CD8-positive, alpha-beta memory T cell (primary cell): ENCODE measurements at places on chromosomes 6 and 20.

DNA sequence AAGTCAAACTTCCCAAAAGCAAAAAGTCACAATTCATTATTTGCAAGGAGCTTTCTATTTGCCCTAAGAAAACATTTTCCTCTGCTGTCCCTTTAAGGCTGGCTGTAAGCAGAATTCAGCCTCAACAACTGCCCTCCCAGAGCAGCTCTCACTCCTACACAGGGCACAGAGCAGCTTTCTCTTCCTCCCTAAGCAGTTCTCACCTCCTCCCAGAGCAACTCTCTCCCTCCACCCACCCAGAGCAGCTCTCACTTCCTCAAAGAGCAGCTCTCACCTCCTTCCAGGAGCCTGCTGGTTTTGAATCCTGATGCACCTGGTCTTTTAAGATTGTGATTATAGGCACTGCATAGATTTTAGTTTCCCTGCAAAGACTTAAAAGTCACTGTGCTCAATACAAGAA is 120.6 kb upstream of the TMEM181 start:
- no peak for DNase-seq

GRCh38 chr20:17558154-17558940 is 11.5 kb upstream of the DSTN start:
- DNase-seq = no peak

- DNase-seq = no peak
These were observed 163.1 kb downstream of the ISM1 start for GRCh38 chr20:13384132-13384531.

DNA sequence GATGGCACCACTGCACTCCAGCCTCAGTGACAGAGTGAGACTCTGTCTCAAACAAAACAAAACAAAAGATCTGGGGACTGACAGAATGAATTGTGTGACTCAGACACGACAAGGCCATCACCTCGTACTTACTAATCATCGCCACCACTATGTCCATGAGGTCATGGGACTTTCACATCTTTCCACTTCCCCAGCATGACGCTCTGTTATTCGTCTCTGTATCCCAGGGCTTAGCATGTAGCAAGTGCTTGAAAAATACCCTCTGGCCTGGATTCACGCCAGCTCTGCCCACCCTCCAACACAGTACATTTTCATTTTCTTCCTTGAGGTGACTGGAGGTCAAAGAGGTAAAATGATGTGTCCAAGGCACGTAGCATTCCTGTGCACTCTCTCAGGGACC is 27.8 kb downstream of the FGD2 start:
- no peak for DNase-seq

DNA sequence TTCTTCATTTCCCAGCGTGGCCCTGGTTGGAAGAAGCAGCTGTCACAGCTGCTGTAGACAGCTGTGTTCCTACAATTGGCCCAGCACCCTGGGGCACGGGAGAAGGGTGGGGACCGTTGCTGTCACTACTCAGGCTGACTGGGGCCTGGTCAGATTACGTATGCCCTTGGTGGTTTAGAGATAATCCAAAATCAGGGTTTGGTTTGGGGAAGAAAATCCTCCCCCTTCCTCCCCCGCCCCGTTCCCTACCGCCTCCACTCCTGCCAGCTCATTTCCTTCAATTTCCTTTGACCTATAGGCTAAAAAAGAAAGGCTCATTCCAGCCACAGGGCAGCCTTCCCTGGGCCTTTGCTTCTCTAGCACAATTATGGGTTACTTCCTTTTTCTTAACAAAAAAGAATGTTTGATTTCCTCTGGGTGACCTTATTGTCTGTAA is 292.7 kb downstream of the ESR1 start:
- DNase-seq = no peak

DNA sequence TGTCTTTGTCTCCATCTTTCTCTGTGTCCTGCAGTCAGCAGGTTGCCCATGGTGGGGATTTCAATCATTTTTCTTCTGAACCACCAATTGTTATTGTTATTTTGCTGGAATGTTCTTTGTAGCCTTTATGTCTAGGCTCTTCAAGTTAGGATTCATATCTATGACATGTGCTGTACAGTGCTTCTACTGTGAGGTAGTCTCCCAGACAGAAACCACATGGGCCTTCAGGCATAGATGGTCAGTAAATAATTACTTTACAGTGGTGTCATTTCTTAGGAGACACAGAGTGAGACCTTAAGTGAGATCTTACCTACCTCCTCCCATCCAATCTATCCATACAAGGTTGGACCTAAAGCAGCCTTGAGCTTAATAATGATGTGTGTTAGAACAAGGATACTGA is 265.5 kb downstream of the ZFAND3 start:
- DNase-seq = no peak

DNA sequence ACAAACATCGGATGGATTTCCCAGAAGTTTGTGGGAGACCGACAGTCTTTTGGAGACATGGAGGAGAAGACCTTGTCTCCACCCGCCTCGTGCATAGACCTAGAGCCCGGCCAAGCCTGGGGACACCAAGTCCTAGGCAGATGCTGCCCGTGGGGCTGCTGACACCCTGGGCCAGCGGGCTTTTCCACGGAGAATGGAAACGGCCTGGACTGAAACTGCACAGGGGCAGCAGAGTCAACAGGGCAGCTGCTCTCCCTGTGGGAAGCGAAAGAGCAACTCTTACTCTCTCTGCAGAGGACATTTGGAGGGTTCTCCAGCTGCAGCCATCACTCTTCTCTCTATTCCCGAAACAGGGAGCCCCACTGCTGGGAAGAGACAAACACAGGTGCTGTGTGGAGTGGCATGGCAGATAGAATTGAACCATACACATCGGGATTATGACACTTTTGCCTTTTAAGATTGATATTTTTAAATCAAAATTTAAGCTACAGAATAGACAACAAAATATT is 401.2 kb downstream of the THBS2 start:
- no peak for DNase-seq

DNA sequence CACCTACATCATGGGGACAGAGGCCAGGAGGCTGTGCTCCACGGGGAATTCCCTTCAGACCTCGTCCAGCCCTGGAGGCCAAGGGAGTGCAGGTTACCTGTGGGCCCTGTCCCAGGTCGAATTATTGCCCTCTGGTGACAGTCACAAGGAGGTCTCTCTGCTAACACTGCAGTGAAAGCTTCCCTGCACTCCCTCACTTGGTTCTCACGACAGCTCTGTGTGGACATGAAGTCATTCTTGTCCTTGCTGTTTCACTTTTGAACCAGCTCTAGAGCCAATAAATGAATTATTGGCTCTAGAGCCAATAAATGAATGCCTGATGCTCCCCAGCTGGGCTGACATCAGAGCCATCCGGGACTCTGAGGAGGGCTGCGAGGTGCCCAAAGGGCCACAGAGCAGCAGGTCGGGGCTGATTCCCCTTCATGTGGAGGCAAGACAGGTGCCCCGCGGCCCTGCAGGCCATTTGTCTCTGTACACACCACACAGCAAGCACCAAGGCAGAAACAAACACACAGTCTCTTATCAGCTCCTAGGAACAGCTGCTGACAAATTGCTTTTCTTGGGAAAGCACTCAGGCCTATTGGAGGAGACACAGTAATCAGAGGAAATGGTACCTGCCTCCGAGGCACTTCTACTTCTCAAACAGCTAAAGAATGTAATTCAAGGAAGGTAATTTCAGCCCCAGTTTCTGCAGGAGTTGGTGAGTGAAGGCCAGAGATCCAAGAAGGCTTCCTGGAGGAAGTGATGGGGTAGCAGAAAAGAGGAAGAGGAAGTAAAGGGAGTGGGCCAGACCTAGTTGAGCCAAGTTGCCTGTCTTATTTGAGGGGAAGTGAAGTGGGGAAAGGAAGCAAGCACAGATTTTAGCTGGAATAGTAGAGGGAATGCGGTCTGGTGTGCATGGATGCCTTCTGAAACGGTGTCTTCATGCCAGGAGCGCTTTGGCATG is 27.5 kb upstream of the TBXT start:
- DNase-seq = no peak

- no peak for DNase-seq
These were observed 654.8 kb downstream of the UTRN start for GRCh38 chr6:144939921-144940320.

DNA sequence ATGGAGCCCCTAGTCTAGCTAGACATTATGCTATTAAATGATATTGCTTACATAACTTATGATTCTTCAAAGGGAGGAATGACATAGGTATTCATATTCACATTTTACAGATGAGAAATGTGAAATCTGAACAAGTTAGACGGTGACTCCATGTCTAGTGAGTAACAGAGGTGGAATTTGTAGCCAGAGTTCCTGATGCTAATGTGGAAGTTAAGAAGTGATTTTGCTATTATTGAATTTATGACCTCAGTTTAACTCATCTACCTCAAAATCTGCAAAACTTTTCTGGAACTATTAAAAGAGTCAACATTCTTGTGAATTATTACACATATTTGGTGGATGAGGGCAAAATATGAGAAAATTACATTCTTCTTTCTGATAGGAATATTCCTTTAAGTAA is 347.6 kb upstream of the MMS22L start:
- no peak for DNase-seq

DNA sequence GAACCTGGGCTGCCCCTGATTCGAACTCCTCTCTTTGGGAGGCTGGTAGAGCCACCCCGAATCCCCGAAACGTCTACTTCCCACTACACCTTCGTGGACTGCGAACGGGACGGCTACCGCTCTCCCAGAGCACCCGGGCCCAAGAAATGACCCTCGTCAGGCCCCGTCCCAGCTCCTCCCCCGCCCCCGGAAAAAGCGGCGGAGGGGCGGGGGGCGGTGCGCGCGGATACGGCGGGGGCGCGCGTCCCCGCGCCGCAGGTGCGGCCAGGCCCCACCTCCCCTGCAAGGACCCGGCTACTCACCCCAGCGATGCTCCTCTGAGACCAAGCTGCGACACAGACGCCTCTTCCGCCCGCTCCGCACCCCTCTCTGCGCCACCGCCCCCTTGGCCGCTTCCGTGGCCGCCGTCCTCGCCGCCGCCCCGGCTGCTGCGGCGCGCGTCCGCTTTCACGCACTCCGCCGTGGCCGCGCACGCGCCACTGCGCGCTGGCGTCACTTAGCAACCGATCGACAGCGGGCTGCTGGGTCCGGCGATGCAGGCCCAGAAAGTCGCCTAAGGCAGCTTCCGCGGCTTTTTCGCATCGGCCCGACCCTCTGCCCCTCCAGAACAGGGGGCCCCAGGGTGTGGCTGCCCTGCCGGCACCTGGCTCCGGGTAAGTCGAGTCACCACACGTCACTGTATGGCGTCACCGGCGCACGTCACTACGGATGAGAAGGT is at the start of gene BTBD9:
TSS of gene BTBD9 (minus strand) at position 432 of the 718 bp plus-strand sequence.
- DNase-seq = peak; percentile 75

GRCh38 chr6:35357677-35358076 is 15.3 kb downstream of the PPARD start:
- no peak for DNase-seq

DNA sequence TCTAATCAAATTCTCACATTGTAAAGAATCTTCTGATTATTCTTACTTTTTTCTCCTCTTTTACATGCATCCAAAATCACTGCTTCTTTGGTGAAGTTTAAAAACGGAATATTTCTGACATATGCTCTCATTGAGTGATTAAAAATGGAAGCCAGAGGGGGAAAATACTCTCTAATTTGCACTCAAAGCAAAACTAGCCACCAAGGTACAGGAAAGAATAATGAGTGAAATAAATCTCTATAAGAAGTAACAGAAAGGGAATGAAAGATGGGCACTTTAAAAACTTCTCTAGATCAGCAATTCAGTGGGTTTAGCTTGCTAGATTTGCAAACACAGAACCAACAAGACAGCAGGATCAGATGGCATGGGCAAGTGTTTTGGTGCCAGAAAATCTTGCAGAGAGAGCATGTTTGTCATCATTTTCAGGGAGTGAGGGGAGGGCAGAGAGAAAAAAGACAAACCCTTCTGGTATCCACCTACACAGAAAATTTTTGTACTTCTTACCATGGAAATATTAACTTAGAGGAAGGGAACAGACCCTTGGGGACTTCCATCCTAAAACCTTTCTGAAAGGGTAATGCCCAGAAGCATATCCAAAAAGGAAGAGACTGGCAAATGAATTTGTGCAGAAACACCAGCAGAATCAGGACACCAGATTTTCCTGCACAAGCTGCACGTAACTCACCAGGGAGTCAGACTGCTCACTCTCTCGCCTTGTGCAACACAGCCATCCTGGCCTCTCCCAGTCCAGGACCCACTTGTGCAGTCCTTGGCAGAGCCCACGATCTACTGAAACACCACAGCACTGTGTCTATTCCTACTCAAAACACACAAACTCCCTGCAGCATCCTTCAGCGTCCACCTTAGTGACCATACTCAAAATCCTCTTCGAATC is 270.2 kb upstream of the PRDM1 start:
- no peak for DNase-seq

GRCh38 chr20:2816583-2817340 is 598 bp downstream of the TMEM239 start:
- no peak for DNase-seq

- no peak for DNase-seq
These were observed 57.9 kb downstream of the HIVEP1 start for GRCh38 chr6:12069891-12070529.

- DNase-seq = no peak
These were observed 173.5 kb downstream of the C6orf118 start for GRCh38 chr6:165135889-165136288.

- no peak for DNase-seq
These were observed 280.2 kb downstream of the COL12A1 start for GRCh38 chr6:74925683-74926082.

DNA sequence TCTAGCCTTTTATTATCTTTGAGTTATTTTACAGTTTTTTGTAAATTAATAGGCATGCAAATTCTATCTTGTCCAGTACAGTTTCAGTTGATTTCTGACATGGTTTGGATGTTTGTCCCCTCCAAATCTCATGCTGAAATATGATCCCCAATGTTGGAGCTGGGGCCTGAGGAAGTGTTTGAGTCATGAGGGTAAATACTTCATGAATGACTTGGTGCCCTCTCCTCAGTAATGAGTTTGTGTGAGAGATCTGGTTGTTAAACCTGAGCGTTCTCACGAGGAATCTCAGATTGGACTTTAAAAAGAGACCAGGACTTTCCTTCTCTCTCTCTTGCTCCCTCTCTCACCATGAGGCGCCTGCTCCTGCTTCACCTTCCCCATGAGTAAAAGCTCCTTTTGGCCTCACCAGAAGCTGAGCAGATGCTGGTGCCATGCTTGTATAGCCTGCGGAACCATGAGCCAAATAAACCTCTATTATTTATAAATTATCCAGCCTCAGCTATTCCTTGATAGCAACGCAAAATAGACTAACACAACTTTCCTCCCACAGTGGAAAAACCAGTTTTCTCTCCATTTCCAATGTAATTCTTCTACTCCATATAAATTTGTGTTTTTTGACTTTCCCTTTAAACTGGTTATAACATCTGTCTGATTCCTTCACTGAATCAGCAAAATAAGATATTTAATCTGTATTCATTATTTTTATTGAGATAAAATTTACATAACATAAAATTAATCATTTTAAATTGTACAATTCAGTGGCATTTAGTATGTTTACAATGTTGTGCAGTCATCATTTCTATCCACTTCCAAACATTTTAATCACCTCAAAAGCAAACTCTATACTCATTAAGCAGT is 78.7 kb upstream of the PRSS16 start:
- no peak for DNase-seq

- DNase-seq = no peak
These were observed 2.6 kb upstream of the ANKRD6 start for GRCh38 chr6:89430201-89430962.

GRCh38 chr6:79756496-79756895 is 125.4 kb downstream of the SH3BGRL2 start:
- DNase-seq = no peak

GRCh38 chr20:33862709-33863403 is 51.7 kb downstream of the CHMP4B start:
- peak; percentile 25 for DNase-seq
